Stimulated activated CD4-positive, alpha-beta T cell treated with anti-CD3 and anti-CD28 coated beads, Interleukin-1b, Interleukin-23, amount 100 ng/mL, for 1 hour (primary cell): ENCODE measurements at places on chromosomes 4 and X.

- no peak for DNase-seq
These were observed 22.6 kb downstream of the CSF2RA start for GRCh38 chrX:1291110-1291740.

DNA sequence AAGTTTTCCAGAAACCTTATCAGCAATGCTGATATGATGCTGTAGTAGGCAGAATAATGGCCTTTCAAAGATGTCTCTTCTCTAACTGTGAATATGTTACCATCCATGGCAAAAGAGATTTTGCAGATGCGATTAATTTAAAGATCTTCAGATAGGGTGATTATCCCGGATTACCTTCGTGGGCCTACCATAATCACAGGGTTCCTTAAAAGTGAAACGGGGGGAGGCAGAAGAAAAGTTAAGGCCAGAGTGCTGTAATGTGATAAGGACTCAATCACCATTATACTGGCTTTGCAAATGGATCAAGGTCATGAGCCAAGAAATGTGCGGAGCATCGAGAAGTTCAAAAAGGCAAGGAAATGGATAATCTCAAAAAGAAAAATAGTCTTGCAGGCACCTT, 459.6 kb downstream of the CCSER1 start:
- no peak for DNase-seq

- DNase-seq: no peak
These were observed 1161.3 kb downstream of the C4orf33 start for GRCh38 chr4:130257271-130257670.

- no peak for DNase-seq
These were observed 4.4 kb downstream of the CTAG2 start for GRCh38 chrX:154648931-154649330.

DNA sequence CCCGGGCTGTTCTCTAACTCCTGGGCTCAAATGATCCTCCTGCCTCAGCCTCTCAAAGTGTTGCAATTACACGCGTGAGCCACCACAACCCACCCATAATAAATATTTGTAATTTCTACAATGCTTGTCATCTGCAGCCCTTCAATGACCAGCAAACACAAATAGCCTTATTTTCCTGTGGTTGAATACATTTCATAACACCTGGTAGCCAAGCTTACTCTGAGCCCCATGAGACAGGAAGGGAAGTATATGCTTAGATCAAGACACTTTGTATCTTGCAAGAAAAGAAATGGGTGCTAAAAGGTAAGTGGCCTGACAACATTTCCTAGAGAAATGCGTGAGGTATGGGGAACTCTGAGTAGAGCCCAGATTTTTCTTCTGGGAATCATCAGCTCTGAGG, 56.9 kb upstream of the PDGFRA start:
- no peak for DNase-seq

- DNase-seq: no peak
These were observed 248.9 kb downstream of the SCFD2 start for GRCh38 chr4:53116954-53117353.
